ENCODE measurements at places on chromosomes 2 and 18.

DNA sequence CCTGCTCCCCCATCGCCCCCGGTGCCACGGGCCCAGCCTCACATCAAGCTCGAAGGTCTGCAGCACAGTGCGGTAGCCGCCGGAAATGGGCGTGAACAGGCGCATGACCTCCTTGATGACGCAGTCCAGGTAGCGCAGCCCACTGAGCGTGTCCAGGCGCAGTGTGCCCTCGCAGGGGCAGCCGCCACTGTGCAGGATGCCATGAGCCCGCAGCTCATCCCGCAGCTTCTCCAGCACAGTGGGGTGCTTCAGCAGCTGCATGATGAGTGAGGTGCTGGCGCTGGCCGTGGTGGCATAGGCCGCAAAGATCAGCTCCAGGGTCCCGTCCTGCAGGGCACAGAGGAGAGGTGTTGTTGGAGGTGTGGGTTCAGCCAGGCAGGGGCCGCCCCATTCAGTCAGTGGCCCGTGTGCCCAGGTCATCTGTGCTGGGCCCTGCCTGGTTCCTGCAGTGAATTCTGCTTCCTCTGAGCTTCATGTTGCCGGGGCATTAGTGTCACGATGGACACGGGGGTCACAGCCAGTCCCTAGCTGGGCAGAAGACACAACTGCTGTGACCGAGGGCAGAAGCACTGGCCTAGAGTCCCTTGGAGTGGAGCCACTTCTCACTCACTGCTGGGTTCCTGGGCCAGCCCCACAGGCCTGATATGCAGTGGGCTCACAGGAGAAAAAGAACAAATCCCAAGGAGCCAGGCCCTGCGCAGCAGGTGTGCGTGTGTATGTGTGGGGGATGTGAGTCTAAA, 14.5 kb downstream of the CYP26B1 start:
- DNase-seq: no peak

DNA sequence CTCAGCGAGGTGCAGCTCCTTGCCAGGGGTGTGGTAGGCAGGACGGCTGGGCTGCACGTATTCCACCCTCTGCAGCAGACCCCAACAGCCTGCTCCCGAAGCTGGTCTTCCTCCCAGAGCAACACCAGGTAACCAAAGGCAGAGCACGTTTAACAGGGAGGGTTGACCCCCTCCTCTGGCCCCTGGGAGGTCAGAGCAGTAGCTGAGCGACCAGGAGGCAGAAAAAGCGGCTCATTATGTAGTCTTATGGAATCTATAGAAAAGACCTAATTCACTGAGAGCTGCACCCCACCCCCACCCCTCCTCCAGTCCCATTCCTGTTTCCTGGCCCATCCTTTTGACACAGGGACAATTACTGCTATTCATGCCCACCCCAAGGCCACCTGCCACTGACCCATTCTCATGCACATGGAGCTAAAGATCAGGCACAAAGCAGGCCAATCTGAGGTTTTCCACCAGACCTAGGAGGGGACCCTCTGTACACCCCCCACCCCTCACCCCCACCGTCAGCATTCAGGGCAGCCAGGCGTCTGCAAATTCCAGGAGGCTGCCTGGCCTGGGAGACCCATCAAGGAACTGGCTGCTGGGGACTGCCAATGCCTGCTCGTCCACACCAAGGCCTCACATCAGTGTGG, 60.9 kb upstream of the FZD7 start:
- no peak for DNase-seq

GRCh38 chr2:145157741-145158591, 638.0 kb upstream of the ZEB2 start:
- no peak for DNase-seq

DNA sequence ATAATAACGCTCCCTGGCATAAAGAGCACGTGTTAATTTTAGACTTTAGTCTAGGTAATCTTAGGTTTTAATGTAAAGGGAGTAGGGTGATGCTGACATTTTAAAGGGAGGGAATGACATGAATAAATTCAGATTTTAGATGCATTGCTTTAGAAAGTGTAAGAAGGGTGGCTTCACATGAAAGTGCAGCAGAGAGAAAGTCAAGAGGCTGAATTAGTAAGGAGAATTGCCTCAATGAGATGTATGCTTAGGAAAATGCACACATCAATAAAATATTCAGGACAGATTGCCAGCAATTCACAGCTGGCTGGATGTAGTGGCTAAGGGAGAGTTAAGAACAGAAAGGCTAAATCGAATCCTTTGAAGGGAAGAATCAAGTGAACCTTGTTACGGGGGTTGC, 165.5 kb upstream of the CDH19 start:
- DNase-seq: no peak

DNA sequence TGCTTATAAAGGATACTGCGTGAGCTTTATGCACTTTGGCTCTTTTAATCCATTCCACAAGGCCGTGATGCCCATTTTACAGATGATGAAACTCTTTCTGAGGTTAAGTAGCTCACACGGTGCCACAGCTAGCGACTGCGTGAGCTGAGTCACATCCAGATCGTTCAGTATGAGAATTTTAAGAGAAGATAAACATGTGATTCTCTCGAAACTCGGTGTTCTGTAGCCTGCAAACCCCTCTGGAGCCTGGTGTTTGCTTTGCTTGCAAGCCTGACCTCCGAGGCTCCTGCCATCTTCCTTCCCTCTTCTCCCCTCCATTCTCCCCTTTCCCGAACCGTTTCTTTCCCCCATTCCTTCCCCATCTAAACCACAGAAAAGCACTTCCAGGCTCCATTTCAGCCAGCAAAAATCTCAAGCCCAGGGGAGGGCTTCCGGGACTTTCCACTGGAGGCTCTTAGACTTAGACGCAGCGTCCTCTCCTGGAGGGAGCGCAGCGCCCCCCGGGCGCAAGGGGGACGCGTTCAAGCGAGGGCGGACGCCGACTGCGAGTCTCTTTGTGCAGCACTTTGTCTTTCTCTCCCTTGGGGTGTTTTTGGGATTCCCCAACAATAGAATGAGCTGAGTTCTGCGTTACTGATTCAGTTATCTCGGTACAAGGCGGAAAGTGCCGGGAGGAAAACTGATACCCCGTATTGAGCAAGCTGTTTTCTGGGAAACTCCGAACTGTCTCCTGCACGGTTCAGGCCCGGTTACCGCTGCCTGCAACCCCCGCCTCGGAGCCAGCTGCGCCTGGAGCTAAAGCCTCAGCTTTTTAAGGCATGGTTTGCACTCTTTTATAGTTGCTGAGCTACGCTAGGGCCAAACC, 38.0 kb downstream of the CYP1B1 start:
- DNase-seq: no peak

DNA sequence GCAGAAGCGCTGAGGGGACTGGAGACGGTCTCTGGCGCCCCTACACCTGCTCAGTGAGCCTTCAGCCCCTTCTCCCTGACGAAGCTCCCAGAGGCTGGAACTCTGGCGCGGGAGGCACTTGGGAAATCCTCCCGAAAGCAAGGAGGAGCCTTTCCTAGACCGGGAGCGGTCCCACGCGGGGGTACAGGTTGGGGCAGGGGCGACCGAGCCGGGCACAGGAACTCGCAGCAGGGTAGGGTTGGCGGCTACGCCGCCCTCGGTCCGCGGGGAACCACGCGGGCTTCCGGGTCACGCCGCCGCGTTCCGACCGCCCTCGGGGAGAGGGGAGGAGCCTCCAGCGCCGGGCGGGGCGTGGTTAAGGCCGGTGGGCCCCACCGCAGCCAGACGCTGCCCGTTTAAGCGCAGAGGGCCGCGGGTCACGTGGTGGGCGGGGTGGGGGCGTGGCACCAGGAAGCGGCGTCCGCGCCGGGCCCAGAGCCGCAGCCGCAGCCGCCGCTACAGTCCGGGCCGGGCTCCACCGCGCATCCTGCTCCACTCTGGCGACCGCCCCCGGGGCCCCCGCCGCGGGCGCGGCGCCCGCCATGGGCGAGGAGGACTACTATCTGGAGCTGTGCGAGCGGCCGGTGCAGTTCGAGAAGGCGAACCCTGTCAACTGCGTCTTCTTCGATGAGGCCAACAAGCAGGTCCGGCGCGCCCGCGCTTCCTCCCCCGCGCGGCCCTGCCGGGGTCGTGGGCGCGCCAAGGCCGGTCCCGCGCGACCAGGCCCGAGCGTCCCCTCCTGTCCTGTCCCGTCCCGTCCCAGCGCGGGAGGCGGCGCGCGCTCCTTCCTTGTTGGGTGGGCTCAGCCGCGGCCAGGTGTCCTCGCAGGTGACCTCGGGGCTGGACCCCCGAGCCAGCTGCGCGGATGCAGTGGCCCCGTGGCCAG, at the start of gene RMC1:
RMC1 (plus strand) TSS at position 474 of the 925 bp plus-strand sequence; CDS start at position 582, 108 bp downstream.
- peak; percentile 88 for DNase-seq

DNA sequence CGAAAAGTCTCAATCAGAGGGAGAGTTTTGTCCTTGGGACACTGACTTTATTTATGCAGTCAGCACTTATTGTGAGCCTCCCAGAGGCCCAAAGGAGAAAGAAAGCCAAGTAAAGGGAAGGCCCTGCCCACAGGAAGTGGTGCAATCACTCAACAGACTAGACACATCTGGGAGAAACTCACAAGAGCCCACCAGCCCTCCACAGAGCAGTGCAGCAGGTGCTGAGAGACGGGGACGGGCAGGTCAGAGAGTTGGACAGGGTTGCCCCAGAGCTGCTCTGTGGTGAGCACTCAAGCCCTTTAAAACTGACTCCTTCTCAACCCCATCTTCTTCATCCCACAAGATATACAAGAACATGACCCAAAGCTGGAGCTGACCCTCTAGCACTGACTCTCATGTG, 96.0 kb downstream of the TFCP2L1 start:
- no peak for DNase-seq

DNA sequence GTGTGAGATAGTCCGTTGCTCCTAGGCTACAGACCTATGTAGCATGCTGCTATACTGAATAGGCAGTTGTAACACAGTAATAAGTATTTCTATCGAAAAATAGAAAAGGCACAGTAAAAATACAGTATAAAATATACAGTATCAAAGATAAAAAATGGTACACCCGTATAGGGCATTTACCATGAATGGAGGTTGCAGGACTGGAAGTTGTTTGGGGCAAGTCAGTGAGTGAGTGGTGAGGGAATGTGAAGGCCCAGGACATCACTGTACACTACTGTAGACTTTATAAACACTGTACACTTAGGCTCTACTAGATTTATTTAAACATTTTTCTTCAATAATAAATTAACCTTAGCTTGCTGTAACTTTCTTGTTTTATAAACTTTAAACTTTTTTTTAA, 3.5 kb downstream of the MAP3K20 start:
- no peak for DNase-seq

Measured in D721Med (cell line).